ENCODE measurements at places on chromosomes 7 and 10.

DNA sequence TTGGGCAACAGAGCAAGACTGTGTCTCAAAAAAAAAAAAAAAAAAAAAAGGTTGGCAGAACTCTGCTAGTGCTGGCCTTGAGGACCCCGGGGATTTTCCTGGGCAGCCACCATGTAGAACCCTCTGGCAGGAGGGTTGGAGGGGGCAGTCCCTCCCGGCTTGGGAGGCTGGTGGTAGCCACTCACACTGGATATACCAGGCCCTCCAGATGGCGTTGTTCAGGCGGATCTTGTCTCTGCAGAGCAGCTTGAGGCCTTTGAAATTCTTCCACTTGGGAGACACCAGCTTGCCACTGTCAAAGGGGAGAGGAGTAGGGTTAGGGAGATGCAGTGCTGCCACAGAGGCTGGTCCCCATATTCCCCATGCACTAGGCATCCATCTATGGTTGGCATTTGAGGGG lies 8.4 kb downstream of the MLXIPL start:
- peak; percentile 54 for DNase-seq

DNA sequence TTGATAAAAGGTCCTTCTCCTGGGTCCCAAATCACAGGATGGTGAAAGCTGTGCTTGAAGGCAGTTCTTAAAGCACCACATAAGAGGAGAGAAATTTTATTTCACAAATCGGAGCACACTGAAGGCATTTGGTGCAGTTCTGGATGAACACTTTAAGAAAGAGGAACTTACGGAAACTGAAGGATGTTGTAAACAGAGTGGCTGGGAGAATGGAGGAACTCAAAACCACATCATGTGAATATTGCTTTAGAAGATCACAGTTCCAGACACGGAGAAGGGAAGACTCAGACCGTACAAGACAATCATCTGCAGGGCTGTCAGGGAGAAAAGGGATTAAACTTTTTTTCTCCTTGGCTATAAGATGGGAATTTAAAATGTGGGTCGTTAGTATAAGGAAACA lies 9.0 kb upstream of the GPR141 start:
- no peak for DNase-seq

DNA sequence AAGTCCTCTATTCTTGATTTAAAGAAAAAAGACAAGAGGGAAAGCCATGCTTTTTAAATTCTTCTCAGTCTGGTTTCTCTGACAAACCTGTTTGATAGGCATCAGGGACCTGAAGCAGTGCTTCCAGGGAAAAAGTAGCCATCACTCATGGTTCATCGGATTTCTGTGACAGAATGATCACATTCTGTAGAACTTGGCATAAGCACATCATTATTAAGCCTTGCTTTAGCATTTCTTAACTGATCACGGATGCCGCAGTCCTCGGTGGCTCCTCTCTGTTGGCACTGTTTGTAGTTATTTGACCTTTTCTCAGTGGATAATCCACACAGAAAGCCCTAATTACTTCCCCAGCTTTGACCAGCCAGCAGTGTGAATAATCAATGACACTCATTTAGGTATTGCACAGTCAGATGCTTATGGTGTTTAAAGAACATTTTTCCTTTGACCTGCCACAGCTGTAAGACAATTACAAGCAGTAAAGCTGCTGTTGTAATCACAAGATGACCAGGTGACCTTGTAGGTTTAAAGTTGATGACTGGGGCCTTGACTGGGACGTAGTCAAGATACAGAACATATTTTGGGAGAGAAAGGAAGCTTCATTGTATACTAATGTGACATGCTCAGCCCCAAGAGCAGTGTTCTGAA lies 64.4 kb upstream of the SKAP2 start:
- no peak for DNase-seq

- no peak for DNase-seq
Measured at GRCh38 chr7:125406111-125406510, 476.5 kb upstream of the POT1 start.

- peak; percentile 64 for DNase-seq
Measured at GRCh38 chr10:12707461-12708185, 293.9 kb downstream of the CCDC3 start.

DNA sequence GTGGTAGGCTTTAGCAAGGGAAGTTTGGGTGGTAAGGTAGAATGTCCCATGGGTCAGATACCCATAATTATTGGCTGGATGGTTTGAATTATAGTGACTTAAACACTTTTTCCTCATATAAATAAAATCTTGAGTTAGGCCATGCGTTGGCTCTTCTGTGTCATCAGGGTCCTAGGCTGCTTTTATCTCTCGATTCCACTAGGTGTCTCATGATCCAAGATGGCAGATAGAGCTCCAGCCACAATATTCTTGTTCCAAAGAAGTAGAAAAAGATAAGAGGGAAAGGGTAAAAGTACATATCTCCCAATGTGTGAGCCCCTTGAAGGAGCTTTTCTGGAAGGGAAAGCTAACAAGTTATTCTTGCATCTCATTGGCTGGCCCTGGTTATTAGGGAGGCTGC lies 144.7 kb downstream of the GRK5 start:
- DNase-seq, result no peak

All from myocyte (in vitro differentiated cells).